ENCODE measurements at places on chromosomes 5 and 9.

DNA sequence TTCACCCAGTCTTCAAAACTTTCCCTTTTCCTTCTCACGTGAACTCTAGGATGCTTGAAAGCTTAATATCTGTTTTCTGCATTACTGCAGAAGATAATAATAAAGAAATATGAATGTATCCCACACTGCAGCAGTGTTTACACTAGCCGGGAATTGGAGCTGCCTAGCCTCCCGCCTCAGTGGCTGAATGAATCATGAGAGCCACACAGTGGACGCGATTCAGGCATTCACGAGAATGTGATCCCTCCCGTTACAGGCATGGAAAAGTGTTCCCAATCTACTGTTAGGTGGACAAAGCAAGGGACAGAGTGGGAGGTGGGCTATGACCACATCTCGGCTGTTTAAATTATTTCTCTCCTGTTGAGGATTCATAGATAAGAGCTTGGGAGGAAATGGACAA, 69.4 kb upstream of the CTSL start:
- DNase-seq: no peak

GRCh38 chr5:35129921-35130485, 82.3 kb upstream of the AGXT2 start:
- peak; percentile 9 for DNase-seq

DNA sequence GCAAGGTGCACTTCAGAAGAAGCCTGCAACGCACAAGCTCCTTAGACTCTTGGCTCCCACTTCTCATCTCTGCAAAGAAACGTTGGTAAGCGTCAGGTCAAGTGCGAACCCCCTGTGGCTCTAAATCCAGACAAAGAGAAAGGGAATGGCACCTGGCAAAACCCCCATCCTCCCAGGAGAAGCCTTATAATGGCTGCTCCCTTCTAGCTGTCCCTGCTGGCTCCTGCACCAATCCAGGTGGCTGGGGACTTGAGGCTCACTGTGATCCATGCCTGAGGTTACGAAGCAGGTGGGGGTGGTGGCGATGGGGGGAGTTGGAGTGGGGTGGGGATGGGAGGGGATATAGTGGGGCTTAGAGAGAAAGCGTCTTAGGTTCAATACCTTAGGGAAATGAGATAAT, 272.8 kb downstream of the DENND1A start:
- DNase-seq: no peak

DNA sequence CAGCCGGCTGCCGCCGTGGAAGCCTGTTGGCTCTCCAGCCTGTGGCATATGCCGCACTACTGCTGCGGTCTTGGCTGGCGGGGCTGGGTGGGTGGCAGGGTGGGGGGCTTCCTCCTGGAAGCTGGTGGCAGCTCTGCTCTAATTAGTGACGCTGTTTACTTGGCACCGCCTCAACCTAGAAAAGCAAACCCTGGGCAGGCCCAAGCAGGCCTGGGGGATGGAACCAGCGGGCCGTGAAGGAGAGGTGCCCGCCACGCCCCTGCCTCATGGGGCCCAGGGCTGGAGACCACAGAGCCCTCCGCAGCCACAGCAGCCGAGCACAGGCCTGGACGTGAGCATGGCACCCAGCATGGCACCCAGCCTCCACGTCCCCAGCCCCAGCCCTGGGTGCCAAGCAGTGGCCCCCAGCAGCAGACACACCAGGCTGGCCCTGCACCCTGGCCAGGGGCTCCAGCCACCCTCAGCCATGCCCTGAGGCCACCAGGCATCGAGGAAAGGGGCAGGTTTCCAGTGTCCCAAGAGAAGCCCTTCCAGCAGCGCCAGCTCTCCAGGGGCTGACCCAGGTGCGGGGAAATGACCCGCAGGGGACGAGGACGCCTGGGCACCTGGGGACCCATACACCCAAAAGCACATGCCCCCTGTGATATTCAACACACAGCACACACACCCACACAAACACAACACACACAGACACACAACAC, 5.4 kb upstream of the CCDC187 start:
- no peak for DNase-seq

- DNase-seq: no peak
Observed at GRCh38 chr9:20144197-20144596, 355.4 kb upstream of the SLC24A2 start.

DNA sequence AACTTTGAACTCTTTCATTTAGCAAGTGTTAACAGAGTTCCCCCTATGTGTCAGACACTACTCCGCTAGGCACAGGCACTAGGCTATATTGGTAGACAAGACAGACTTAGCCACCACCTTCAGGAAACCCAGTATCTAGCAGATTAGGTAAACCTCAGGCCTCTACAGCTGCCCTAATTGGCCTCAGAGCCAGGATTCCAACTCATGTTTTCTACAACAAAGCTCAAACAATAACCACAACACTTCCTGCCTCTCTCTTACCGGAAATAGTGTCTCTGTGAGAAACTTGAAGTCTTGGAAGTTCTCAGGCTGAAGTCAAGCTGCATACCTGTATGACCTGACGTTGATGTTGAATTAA, 116.6 kb upstream of the SLC44A1 start:
- DNase-seq: peak; percentile 20

Data from T-helper 1 cell (primary cell).